ENCODE measurements at places on chromosomes 7 and 10.

DNA sequence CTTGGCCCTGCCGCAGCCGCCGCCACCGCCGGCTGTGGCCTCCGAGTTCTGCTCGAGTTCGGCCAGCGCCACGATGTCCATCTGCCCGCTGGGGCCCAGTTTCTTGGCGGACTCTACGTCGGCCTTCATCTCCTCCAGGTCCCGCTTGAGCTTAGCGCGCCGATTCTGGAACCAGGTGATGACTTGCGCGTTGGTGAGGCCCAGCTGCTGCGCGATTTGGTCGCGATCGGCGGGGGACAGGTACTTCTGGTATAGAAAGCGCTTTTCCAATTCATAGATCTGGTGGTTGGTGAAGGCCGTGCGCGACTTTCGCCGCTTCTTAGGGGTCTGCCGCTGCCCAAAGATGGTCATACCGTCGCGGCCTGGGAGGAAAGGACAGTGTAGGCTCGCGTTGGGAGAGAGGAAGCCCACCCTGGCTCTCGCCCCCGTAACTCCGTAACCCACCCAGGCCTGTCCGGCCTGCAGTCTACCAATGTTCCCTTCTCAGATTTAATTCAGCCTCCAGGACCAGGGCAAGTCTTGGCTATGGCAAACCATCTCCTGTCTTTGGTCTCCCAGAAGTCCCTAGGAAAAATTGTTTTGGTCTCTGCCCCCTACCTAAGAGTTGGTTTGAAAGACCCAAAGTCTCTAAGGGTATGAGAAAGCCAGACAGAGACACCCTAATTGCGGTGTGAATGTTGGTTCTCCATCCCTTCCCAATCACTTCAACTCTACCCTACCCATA is 1.7 kb downstream of the LBX1 start:
- no peak for DNase-seq

DNA sequence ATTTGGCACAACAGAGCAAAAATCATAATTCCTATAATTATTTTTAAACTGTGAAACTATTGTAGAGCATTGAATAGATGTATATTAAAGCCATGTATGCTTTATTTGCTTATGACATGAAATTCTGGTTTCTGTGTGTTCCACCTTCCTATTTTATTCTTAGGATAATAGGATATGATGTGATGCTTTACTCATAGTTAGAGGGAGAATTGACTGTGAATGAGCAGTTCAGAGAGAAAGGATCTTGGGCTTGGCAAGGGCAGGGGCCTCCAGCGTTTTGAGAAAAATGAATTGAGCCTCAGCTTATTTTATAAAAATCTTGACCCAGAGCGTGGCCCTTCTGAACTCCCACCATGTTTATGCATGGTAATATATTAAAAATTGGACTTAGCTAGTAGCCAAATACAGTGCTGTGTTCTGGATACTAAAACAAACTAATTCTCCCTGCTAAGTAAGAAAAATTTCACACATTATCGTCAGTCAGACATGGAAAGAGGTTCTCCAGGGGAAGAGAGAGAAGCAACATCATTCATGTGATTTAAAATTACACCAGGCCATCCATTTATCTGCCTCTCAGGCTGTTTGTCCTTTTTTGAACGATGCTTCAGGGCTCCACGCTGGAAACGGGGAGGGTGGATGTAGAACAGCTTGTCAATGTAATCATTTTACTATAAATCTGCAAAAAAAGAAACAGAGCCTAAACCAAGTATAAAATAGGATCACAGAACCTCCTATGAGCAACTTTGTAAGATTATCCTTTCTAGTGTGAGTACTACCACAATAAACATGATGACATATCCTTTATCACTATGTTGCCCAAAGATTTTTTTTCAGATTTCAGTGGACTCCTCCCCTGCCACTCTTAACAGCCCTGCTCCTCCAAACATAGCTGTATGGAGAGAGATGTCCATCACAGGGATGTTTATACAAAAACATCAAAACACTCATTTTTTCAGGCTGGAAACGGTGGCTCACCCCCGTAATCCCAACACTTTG is 258.1 kb upstream of the C7orf33 start:
- DNase-seq, result no peak

DNA sequence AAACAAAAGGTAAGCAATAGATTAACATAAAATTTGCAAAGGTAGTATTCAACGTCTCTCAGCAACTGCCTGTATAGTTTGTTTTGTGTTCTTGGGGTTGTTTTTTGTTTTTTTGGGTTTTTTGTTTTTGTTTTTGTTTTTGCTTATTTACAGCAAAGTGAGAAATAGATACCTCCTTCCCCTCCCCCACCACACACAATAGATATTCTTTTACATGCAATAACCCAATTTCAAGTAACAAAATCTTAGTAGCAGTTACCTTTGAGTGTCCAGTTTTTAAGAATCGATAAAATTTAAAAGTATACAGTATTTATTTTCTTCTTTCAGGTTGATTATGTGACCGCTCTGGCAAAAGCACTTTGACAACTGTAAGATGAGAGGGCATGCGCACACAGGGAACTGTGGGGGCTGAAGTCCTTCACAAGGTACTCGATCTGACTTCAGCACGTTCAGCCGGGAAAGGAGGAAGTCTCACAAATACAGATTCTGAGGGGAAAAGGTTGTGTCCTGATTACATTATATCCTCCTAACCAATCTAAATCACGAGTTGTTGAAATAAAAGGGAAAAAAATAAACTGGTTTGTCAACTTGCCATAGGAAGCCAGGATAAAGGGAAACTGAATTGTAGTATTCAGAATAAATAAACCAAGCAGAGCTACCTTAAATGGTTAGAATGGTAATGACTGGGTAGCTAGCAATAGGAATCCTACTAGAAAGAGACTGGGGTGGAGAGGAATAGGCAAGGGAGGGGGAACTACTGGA is 47.8 kb downstream of the CPEB3 start:
- peak; percentile 62 for DNase-seq

- DNase-seq, result no peak
Observed at GRCh38 chr7:108613147-108613948, 43.7 kb downstream of the DNAJB9 start.

- no peak for DNase-seq
Observed at GRCh38 chr7:96400518-96400917, 78.6 kb upstream of the SLC25A13 start.

DNA sequence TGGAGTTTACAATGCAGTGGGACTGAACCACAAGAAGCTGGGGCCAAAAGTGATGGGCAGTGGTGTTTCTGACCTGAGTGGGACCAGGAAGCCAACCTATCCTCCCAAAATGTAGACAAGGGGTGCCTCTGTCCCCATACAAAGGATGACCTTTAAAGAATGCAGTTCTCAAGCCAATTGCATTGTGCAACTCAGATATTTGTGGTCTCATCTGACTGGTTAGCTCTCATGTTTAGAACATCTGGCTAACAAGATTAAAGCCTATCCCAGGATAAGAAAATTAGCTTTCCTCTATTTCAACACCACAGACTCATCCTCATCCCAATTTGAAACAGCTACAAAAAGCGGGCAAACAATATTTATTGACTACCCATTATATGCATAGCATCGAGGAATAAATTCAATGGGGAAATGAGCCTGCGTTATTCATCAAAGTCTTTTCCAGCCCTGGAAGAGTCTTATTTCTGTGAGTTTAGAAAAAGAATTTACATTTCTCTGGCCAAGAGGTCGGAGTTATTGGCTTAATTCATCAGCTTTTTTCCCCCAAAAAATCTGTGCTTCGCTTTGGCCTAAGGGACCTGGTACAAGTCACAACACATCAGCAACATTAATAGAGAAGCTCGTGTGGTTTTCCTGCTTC is 26.7 kb downstream of the ELMO1 start:
- DNase-seq, result no peak

DNA sequence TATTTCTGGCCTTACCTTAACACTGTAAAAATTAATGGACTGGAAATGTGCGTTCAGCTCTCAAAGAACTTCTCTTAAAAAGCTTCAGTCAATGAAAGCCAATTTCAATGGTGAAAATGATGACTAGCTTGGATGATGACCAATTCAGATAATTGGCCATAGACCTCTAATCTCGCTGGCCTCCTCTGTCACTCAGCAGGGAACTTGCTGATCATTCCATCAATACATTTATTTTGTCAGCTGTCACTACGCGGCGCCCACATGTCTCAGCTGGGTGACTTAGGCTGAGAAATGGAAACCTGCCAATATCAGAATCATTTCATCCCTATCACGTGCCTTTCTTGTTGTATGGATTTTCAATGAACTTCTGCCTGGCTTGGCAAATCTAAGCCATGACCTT is 673.0 kb upstream of the AUTS2 start:
- DNase-seq, result no peak

GRCh38 chr10:30489346-30489745 is 55.4 kb downstream of the MAP3K8 start:
- DNase-seq, result no peak

- peak; percentile 38 for DNase-seq
Observed at GRCh38 chr7:50685135-50686065, 97.3 kb downstream of the GRB10 start.

GRCh38 chr10:73779539-73780197 is 2.2 kb upstream of the CHCHD1 start:
- no peak for DNase-seq

- DNase-seq, result no peak
Observed at GRCh38 chr10:74825371-74826141, 844 bp upstream of the KAT6B start.

GRCh38 chr10:106570268-106570667 is 594.2 kb downstream of the SORCS1 start:
- no peak for DNase-seq

DNA sequence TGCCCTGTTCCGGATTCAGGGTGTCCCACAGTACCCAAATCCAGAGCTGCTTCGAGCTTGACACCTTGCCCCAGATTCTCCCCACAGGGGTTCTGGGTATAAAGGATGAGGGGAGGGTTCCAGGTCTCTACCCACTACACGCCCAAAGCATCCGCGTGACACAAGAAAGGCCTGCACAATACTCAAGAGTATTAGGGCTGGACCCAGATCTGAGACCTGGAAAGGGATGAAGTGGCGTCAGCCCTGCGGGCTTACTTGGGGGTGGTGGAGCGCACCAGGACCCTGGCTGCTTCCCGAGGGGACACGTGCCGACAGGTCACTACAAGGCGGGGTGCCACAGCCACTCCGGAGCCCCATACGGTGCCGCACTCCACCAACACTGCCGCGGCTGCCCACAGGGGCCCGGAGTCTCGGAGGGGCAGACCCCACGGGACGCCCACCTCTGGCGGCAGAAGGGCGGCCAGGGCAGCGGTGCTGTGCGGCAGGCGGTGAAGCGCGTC is 1.3 kb downstream of the TYSND1 start:
- DNase-seq, result no peak

DNA sequence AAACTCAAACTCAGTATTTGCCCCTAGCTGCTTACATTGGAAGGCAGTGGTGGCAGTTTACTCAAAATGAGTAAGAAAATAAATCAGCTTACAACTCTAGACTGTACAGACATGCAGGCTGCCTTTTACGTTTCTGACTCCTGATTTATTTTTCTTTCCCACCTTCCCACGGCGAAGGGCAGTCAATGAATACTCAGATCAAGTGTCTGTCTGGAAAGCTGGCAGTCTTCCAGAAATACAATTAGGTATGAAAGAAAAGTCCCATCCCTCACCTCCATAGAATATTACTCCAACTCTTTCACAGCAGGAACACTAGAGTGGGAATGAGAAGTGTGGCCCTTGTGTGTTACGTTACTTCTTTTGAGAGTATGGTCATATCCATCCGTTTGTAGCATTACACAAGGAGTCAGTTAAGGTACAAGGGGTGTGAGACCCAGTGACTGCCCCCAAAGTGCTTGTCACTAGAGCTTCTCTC is 1.3 kb upstream of the PAPSS2 start:
- no peak for DNase-seq

DNA sequence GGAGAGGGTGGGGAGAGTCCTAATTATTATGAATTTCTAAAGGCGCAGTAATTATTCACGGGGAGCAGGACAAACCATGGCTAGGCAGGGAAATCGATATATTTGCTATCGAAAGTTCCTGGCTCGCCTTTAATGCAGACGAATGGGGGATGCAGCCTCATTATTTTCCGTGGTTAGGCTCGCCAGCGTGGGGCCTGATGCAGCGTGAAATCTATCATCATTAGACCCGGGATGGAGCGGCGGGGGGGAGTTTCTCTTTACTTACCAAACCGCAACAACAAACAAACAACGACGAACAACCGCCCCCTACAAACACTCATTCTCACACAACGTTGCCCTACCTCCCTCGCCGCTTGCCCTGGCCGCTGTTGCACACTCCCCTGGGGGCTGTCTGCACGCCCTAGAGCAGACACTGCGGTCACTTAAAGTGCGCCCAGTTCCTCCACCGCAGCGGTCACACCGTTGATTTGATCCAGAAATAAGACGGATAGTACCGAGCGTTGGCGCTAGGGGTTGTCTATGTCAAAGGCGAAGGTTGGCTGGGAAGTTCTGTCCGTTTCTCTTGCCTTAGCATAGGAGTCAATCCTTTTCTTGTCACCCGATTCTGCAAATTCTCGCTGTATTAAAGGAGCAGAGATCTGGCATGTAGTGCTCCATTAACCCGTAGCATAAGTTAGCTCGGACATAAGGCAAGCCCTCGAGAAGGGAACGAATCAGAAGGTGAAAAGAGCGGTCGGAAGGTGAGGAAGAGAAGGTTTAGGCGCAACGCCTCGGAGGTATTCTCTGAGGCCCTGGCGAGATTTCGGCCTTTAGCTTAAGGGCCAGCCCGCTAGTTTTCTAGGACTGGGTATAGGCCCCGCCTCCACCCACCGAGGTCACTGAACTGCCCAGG is 10.4 kb downstream of the NXPH1 start:
- DNase-seq, result no peak

DNA sequence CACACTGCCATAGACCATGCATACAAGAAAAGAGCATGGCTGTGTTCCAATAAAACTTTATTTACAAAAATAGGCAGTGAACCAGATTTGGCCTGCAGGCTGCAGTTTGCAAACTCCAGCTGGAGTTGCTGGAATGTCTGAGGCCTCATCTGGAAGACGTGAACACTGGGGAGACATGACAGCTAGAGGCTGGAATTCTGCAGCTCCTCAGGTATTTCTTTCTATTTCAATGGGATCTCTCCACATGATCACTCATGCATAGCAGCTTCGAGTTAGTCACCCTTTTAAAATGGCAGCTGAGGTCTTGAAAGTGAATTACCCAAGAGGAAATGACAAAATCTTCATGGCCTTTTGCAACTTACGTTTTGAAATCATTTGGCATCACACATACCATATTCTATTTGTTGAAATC is 52.6 kb upstream of the BET1 start:
- no peak for DNase-seq

DNA sequence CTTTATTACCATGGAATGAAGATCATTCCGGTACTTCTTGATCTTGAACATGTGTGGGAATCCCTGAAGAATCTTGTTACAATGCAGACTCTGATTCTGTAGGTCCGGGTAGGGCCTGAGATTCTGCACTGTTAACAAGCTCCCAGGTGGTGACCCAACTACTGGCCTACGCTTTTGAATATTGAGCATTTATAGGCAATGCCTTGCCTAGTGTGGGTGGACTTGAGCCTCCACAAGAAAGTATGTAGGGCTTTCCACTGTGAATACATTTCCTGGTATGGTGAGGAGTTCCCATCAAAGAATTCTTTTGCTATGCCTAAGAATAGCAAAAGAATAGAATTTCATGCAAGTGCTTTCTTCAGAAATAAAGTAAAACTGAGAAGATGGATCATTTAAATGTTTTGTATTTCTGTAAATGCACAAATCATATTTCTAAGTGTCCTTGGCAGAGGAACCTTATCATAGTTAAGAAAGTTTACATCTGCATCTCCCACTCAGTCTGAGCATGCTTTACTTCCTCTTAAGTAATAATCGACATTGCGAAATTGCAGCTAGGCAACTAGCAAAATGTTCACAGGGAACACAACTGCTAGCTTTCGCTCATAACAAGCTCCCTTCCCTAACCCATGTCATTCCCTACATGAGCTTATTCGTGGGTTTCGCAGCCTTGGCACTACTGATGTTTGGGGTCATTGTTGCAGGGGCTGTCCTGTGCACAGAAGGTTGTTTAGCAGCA is 71.4 kb downstream of the AHR start:
- peak; percentile 37 for DNase-seq

GRCh38 chr10:29823553-29824080 is 188.8 kb upstream of the SVIL start:
- no peak for DNase-seq

Measured in adrenal gland (tissue), 19 donors.